ENCODE measurements at places on chromosomes 6 and 20. TPM values are rescaled to one million over a fixed set of nuclear protein-coding genes. Genes with fewer than 3 reads are reported as not detected.

FAM162B gene
- not detected for total RNA-seq

RRAGD gene
- 15.4 TPM for total RNA-seq

PHACTR2 gene
- 29.8 TPM for total RNA-seq

MICB gene
- total RNA-seq: 4.7 TPM

FAM135A gene
- total RNA-seq: 34.5 TPM

PPP1R14C gene
- 89.9 TPM for total RNA-seq

DYNLT2 gene
- 0.72 TPM for total RNA-seq

NFYA gene
- 14.9 TPM for total RNA-seq

HLA-E gene
- total RNA-seq: 168 TPM

SMPDL3A gene
- total RNA-seq: 7.7 TPM

SULF2 gene
- total RNA-seq: 210 TPM

ARFRP1 gene
- 42.9 TPM for total RNA-seq

C6orf58 gene
- not detected for total RNA-seq

RPS6KA2 gene
- 26.2 TPM for total RNA-seq

PHF1 gene
- total RNA-seq: 9.9 TPM

CFB gene
- total RNA-seq: 19.0 TPM

TCF21 gene
- not detected for total RNA-seq

ADAM33 gene
- total RNA-seq: not detected

COL9A1 gene
- not detected for total RNA-seq

OR2H1 gene
- not detected for total RNA-seq

TP53TG5 gene
- 0.21 TPM for total RNA-seq

UBD gene
- not detected for total RNA-seq

KCNB1 gene
- not detected for total RNA-seq

LPA gene
- 0.24 TPM for total RNA-seq

DEFB132 gene
- total RNA-seq: not detected

SEMG1 gene
- total RNA-seq: not detected

BICRAL gene
- 2.7 TPM for total RNA-seq

ATP6V1G2 gene
- 1.2 TPM for total RNA-seq

CCDC170 gene
- 0.24 TPM for total RNA-seq

C20orf202 gene
- total RNA-seq: not detected

TGM3 gene
- under 0.01 TPM for total RNA-seq

EBF4 gene
- 1.2 TPM for total RNA-seq

CDSN gene
- not detected for total RNA-seq

ITPR3 gene
- 117 TPM for total RNA-seq

TPMT gene
- 11.3 TPM for total RNA-seq

HAO1 gene
- not detected for total RNA-seq

CD109 gene
- 95.9 TPM for total RNA-seq

MOXD1 gene
- under 0.01 TPM for total RNA-seq

ARFGEF3 gene
- total RNA-seq: 8.3 TPM

CALHM5 gene
- total RNA-seq: under 0.01 TPM
